ENCODE measurements at places on chromosomes 1 and 21.

GRCh38 chr1:230175839-230176238 is 108.8 kb downstream of the GALNT2 start:
- no peak for DNase-seq

GRCh38 chr1:53621144-53621543 is 117.8 kb downstream of the GLIS1 start:
- DNase-seq: no peak

DNA sequence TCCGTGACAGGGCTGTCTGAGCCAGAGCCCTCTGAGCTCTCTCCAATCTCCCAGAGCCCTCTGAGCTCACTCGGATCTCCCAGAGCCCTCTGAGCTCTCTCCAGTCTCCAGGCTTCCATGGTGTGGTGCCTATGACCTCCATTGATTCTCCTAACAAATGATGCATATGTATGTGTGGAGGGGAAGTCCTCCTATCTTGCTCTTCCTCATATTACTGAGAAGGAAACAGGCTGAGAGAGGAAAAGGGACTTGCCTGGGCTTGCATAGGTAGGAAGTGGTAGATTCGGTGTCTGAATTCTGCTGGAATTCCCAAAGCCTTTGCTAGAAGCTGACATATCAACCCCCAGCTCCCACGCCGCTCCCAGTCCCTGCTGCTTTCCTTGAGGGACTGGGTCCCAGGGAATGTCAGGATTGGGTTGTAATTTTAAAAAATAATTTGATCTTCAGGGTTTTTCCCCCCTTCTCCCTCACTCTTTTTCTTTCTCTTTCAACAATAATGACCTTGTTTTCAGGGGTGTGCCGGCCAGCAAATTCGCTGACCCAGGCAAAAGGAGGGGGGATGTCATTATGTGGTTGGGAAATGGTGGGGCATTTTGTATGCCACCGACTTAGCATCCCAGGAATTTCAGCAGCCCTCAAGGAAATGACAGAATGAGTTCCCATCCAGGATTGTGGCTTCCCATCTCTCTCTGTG is 42.3 kb upstream of the RUNX3 start:
- no peak for DNase-seq

DNA sequence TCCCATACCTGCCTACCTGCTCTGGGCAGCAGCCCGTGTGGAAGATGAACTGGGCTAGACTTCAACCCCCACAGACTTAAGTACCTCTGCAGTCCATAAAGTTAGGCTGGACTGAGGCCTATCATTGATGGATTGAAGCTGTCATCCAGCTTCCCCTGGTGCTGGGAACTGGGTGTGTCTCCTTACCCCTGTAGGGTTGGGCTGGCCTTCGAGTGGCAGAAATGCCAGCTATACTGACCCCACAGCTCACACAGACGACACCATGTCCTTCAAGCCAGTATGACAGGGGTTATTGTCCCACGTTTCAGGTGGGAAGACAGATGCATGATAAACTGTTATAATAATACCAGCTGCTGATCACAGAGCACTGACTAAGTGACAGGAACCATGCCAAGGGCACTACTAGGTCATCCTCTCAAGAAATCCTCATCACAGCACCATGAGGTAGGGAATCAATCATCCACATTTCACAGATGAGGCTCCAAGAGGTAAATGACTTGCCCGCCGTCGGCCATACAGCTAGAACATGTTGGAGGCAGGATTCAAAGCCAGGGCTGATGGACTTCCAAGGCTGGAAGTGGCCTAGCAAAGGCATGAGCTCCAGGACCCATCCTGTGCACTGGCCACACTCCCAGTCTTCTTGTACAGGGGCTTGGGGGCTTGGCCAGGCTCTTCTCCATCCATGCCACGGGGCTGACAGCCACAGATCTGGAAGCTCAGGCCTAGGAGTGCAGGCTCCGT is at the start of gene BEST4:
Gene BEST4 (minus strand): TSS at position 51 of the 741 bp plus-strand sequence. CDS start 465 bp downstream, outside the sequence.
- no peak for DNase-seq

- no peak for DNase-seq
Measured at GRCh38 chr1:101453844-101454243, 217.0 kb downstream of the S1PR1 start.

- no peak for DNase-seq
Measured at GRCh38 chr1:159849626-159850366, 12.7 kb downstream of the VSIG8 start.

- DNase-seq: no peak
Measured at GRCh38 chr1:109570414-109570813, 22.0 kb downstream of the GNAI3 start.

DNA sequence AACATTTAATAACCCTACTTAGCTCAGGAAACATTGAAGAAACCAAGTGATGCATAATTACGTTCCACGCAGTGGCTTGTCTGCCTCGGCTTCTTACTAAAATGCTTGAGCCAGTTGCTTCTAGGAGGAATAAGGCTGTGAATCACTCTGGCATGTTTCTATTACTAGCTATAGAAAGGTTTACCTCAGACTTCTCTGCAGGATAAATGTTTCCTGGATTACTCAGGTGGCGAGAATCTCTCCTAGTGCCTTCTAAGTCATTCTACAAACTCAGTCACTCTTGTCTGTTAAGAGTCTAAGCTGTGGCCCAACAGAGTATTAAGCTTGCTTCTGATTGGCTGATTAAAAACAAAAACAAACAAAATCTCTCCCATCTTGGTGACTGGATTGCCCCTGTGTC is 92.0 kb upstream of the RALGPS2 start:
- no peak for DNase-seq

DNA sequence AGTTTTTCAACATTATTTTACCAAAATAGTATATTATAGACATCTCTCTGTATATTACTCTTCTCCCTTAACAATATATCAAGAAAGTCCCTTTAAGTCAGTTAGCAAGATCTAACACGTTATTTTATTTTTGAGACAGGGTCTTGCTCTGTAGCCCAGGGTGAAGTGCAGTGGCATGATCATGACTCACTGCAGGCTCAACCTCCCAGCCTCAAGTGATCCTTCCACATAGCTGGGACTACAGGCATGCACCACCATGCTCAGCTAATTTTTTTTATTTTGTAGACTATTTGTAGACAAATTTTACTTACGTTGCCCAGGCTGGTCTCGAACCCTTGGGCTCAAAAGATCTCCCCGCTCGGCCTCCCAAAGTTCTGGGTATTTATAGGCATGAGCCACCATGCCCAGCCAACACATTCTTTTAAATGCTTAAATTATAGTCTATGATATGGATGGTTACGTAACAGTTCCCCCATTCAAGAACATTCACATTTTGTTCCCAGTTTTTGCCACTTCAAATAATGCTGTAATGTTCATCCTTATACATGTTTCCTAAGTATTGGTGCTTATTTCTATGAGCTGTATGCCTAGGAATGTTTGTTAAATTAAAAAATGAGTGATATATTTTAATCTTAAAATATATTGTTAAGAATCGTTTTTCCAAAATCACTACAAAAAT is 70.4 kb downstream of the TUT4 start:
- DNase-seq: no peak

Measured in stimulated activated CD8-positive, alpha-beta memory T cell treated with anti-CD3 and anti-CD28 coated beads, Interleukin-15, amount 100 ng/mL, for 1 hour (primary cell).